ENCODE measurements at places on chromosomes 16 and 17.

- DNase-seq: no peak
Measured at GRCh38 chr17:14434506-14434905, 133.6 kb downstream of the HS3ST3B1 start.

GRCh38 chr17:78130090-78130436, 508 bp upstream of the TMC8 start:
- no peak for DNase-seq

- no peak for DNase-seq
Measured at GRCh38 chr16:53756275-53756996, 52.5 kb downstream of the FTO start.

DNA sequence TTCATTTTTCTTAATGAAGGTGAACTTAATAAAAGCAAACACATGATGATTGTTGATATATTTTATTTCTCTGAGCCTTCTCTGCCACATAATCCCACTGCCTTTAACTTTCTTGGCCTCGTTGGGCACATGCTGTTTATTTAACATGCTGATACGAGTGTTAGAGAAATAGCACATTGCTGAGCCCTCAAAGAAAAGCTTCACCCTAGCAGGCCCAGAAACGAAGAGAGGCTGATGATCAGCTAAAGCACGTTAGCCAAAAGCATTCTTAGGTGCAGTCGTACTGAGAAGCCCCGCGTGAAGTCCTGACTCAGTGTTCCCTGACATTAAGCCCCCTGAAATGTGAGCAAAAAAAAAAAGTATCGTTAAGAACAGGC, 122.8 kb downstream of the CCDC182 start:
- no peak for DNase-seq

GRCh38 chr16:15532825-15533224, 98.4 kb downstream of the BMERB1 start:
- no peak for DNase-seq

DNA sequence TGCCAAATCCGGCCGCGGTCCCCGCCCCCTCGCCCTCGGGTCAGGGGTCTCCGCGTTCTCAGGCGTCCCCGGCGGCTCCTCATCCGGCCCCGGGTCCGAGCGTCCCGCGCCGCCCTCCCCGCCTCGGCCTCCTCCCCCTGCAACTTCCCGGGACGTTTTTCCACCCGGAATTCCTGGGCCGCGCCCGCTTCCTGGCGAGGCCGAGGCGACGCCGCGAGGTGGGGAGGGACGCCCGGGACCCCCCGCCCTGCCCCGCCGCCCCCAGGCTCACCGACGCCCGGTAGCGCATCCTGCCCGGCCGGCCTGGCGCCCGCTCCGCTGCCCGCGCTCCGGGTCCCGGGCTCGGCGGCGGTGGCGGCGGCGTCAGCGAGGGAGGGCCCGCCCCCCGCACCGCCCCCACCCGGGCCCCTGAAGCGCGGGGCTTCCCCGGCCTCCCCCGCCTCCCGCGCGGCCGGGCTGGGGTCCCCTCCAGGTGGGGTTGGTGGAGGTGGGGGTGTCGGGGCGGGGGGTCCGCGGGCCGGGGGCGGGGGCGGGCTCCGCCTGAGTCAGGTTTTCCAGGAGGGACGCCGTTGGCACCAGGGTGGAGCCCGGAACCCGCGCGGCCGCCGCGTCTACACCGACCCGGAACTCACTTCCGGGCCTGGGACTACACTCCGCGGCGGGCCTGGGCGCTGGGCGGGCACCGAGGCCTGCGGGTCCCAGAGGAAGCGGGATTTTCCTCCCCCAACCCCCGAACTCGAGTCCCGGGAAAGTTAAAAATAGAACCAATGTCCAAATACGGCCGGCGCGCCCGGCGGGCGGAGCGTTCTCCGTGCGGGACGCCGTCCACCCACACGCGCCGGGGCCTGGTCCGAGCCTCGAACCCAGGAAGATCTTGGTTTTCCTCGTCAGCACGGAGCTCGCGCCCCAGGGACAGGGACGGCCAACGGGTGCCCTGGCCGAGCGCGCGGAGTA, 6.8 kb downstream of the MYO1C start:
- peak; percentile 59 for DNase-seq

- no peak for DNase-seq
Measured at GRCh38 chr16:890716-891352, 80.0 kb downstream of the LMF1 start.

DNA sequence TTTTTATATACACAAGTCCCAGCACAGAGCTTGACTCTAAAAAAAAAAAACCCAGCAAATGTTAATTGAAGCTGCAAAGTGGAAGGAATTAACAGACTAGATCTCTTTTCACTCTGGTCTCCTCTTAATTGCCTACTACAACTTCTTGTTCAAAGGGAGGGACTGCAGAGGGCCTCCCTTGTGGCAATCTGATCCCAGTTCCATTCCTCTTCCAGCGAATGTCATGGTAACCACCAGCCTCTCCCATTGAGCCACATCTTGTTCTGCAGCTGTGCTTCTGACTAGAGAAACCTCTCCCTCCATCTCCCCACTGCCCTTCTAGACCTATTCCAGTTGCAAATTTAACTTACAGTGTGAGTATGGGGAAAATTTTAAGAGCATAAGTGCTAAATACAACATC, 5.9 kb downstream of the SUPT6H start:
- DNase-seq: no peak

- DNase-seq: no peak
Measured at GRCh38 chr17:13346592-13346991, 255.1 kb downstream of the HS3ST3A1 start.

- no peak for DNase-seq
Measured at GRCh38 chr17:32189343-32189742, 47.0 kb downstream of the RHOT1 start.

GRCh38 chr17:57557834-57558681, 187.0 kb downstream of the CCDC182 start:
- DNase-seq: no peak

DNA sequence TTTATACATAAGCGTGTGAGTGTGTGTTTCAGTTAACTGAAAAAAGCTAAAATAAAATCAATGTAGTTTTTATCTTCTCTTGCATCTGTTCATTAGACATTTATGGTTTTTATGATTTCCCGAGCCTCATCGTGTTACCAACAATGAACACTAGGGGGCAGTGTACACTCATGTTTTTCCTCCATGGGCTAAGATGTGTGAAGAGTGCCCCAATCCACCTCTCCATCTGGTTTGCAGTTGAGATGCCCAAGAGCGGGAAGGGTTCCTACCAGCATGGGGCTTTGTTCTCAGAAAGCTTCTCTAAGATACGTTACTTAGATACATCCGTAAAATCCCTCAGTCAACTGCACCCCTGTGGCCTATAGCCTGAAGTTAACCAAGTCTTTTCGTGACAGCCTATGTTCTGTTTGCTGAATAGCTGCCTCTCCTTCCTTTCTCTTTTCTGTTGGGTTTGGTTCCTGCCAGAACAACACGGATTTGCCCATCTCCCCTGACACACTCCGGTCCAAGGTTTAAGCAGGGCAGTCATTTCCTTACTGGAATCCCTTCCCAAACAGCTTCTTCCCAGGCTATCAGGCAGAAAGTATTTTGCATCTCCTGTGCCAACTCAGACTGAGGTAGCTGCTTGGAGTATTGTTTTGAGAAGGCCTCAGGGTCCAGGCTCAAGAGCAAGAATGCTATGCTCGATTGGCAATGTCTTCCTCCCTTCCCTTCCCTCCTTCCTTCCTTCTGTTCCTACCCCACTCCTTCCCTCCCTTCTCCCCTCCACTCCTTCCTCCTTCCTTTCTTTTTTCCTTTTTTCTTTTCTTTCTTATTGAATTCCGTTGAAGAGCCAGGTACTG, 12.9 kb upstream of the ELAC2 start:
- peak; percentile 60 for DNase-seq
